Astrocyte of the hippocampus (primary cell): ENCODE measurements at places on chromosomes 3 and 15.

DNA sequence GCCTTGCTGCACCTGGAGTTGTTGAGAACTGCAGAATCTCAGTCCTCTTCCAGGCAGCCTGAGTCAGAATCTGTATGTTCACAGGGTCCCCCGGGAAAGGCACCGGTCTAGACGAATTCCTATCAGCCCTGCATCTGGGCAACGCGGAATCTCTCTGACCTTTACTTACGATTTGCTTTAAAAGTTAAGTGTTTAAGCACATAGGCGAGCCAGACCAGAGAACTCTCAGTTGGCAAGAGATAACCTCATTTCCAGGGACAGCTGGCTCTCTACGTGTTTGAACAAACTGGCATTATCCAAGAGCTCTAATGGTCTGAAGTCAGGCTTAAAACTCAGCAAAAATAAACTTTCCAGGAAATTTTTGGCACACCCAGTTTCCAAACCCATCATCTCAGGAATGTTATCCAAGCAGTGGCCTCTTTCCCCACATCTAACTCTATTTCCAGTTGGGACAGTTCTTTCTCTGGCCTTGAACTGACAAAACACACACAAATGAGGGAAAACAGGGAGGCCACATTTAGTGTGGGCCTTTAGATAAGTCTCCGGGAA lies 53.4 kb downstream of the HES1 start:
- peak; percentile 37 for DNase-seq

DNA sequence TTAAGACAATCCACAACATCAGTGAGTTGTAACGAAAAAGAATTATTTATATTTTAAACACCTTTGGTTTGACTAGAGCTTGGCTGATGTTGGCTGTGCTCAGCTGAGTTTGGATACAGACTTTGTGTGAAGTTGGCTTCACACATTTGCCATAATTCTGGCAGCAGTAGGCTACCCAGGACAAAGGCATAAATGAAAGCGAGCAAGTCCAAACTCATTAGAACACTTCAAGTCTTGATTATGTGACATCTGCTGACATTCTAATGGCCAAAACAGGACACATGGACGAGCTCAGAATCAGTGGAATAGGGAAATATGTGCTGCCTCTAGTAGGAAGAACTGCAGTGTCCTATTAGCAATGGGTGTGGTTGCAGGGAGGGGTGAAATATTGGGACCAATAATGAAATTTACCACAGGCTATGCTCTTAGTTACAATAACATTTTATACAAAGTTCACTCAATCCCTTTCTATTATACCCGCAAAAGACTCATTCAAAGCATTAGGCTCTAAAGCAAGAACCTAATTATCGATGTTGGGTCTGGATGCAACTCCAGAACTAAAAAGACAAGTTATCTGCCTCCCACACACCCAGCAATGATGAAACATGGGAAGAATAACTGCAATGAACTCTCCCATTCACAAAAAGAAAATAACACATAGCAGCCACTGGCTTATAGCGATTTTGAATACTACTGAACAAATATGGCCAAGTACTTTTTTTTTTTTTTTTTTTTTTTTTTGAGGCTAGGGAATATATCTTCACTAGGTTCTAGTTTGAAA lies 493.9 kb upstream of the RASGRP1 start:
- DNase-seq, result no peak

GRCh38 chr3:195692781-195693427 lies 27.9 kb upstream of the MUC20 start:
- DNase-seq, result no peak

DNA sequence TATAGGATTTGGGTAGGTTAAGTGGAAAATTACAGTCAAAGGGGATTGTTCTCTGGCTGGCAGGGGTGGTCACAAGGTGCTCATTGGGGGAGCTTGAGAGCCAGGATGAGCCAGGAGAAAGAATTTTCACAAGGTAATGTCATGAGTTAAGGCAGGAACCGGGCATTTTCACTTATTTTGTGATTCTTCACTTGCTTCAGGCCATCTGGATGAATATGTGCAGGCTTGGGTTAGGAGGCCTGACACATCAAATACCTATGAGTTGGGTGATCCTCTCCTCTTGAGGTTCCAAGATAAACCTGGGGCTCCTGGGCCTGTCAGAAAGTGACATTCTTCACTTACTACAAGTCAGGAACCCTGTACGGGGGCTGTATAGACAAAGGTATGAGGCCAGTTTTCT lies 68.7 kb downstream of the CD200 start:
- DNase-seq, result no peak

DNA sequence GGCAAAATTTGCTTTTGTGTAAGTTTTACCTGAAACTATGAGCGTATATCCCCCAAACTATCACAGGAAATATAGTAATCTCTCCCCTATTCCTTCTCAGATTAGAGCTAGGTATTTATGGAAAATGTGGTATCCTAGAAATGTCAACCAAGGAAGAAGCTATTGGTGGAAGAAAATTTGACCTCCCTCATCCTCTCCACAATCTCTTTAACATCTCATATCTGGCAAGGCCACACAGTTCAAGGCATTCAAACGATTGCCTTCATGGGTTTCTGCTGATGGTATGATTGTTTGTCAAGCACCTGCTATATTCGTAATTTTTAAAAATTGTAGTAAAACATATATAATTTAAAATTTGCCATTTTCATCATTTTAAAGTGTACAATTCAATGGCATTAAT lies 27.5 kb upstream of the DRD3 start:
- DNase-seq, result no peak

DNA sequence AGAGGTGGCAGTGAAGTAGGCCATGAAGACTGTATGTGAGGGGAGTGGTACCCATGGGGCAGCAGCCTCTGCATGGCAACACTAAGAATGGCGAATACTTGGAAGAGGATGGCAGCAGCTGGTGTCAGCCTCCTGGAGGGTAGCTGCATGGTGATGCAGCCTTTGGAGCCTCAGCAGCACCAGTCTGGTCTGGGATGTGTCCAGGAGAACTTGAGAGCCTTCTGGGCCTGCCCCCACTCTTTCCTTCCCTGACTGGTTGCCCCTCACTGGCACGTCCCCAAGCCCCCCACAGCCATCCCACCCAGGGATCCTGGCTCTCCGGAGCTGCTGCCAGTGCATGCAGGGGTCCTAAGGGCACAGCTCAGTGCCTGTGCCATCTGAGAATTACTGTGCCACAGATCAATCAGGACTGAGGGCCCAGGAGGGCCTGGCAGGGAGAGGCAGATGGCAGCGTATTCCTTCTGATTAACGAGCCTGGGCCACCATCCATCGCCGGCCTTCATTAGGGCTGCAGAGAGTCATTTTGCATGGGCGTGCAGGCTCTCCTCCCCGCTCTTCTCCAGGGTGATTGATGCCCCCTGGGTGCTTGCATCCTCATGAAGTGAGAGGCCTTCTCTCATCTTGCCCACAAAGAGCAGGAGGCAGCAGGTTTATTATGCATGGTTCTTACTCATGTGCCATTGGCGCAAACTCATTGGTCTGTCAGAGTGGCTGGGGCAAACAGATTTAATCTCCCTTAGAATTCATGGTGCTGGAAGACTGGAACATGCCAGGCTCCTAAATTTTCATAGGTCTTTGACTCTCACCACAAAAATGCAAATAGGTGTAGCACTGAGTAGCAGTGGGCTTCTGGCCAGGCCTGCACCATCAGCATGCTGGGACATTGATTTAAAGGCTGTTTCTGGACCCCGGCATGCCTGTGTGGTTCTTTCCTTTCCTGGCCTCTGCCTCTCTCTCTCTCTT lies 116.8 kb downstream of the EPHB1 start:
- DNase-seq, result peak; percentile 59

DNA sequence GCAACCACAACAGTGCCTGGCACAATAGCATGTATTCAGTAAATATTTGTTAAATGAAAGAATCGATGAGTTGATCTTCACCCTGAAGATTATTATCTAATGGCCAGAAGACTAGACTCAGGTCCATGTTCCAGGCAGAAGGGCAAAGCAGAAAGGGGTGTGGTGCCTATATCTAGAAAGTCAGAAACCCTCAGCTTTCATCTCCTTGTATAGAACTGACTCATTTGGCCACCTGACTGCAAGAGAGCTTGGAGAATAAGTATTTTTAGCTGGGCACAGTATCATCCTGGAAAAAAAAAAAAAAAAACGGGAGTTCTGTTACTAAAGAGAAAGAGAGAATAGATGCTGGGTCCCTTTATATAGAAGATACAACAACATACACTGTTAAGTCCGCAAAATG lies 69.7 kb upstream of the SPRED1 start:
- DNase-seq, result no peak

- DNase-seq, result no peak
Observed at GRCh38 chr15:99108993-99109392, 4.1 kb downstream of the SYNM start.

DNA sequence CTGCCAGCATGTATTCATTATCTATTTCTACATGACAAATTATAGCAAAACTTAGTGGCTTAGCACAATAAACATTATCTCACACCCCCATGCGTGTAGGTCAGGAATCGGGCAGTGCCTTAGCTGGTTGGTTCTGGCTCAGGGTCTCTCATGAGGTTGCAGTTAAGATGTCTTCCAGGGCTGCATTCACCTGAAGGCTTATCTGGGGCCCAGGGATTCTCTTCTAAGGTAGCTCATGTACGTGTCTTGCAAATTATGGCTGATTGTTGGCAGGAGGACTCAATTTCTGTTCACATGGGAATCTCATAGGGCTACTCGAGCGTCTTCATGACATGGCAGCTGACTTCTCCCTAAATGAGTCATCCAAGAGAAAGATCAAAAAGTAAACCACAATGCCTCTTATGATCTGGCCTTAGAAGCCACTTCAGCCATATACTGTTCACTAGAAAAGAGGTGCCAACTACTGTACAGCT lies 42.9 kb upstream of the TSC22D2 start:
- DNase-seq, result peak; percentile 60

DNA sequence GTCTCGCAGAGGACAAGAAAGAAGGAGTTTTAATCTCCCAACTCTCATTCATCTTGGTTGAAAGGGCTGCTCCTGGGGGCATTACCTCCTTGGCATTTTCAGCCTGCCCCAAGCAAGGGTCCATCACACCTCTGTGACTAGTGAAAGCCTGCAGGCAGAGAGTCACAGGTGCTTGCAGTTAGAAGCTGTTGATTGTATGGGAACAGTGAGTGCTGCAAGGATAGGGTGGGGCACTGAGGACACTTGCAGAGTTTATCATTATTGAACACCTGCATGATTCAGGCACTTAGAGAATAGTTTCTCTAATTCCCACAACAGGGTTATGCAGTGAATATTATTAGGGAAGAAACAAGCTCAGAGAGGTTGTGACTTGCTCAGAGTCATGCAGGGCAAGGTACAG lies 41.7 kb upstream of the IGF2BP2 start:
- no peak for DNase-seq

GRCh38 chr3:48617559-48617958 lies 4.0 kb downstream of the TMEM89 start:
- no peak for DNase-seq

DNA sequence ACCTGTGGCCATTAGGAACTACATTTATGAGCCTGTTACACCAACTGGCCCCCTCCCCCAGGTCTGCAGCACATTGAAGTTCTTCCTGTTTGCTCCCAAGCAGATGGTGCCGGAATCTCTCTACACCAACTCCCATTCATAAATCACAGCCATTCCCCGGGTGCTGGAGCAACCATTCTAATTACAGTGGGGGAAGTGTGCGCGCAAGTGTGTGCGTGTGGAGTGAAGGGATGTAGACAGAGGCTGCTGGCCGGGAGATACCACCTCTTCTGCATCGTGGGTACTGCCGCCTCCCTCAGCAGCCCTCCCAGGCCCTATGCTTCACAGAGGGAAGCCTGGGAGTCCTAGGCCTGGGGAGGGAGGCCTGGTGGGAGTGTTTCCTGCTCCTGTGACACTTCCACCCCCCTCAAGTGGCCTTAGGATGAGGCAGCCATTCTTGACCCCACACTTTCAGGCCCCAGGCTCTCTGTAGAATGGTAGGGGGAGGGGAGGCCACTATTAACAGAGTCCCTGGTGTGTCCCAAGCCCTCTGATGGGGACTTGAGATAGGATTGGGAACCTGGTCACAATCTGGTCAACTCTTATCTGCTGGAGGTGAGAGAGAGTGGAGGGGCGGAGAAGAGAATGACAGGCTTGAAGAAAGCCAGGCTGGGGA lies 69.1 kb downstream of the MAGEF1 start:
- DNase-seq, result no peak

DNA sequence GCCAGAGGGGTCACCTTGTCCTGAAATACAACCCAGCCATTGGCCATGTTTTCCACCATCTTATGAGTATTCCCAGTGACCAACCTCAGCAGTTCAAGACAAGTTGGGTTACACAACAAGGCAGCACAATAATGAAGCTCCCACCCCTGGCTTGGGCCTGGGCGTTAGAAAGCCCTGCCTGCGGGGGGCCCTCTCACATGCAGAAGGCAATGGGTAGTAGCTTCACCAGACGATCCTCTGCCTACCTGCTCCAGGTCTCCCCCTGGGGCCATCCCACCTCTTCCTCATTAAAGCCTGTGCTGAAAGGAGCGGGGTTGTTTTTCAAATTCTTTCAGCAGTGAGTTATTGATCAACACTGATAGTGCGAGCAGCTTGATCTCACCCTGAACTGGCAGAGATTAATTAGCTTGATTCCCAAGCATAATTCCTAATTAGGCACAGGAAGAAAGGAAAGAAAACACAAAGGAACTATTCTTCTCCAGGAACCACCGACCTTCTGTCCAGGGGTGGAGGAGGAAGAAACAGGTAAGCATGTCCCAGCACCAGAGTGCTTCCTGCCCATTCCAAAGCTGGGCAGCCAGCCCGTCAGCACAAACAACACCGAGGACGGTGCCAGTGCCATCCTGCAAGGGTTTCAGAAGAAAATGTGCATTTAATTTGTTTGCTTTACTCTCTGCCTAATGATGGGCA lies 79.7 kb upstream of the CGNL1 start:
- no peak for DNase-seq

DNA sequence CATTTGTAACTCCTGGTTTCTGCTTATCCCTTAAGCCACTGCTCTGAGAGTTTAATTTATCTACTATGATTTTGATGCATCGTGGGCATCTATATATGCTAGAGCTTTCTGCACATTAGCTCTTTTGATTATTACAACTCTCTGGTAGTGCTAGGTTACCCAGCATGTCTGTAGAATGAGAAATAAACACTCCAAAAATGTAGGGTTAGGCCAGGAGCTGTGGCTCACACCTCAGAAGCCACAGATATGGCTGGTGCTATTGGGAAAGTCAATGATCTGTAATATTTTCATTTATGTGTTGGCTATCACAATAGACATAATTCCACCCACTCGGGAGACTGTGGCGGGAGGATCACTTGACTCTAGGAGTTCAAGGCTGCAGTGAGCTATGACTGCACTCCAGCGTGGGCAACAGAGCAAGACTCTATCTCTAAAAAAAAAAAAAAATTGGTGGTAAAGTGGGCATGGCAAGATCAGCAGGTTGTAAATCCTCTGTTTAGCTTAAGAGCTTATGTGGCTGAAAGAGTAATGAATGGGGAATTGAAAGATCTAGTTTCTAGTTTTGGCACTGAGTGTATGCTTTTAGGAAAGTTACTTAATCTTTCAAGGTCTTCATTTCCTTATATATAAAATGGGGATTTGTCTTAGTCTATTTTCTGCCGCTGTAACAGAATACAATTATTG lies 6.3 kb downstream of the TIGIT start:
- no peak for DNase-seq

- no peak for DNase-seq
Observed at GRCh38 chr3:46573701-46574100, 7.6 kb upstream of the LRRC2 start.
